ENCODE measurements at places on chromosomes 3 and 15.

DNA sequence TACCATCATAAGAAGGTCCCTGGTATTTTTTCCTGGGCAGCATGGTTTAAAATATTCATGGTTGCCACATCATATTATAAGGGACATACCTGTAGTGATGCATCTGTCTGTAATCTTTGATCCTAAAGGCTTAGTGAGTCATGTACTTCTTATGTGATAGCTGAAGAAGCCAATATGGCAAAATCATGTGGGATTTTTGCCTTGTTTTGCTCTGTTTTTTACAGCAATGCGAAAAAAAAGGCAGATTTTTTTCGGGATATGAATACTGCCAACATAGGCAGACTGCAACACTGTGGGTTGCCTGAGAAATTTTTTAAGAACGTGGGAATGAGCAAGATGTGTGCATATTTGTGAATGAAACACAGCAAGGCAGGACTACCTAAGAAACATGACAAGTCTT, 11.3 kb upstream of the PYGO1 start:
- no peak for DNase-seq

DNA sequence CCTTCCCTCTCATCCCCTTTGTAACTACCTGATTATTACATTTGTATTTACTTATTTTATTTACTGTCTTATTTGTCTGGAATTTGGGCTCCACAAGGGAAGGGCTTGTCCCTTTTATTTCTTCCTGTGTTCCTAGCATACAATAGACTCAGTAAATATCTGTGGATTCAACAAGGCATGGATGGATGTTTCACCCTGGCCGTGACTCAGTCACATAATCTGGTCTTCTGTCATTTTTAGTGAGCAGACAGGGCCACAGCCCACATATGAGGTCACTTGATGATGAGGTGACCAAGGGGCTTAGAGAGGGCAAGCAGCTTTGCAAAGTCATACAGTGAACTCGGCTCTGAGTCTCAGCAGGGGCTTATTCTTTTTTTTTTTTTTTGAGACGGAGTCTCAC, 7.8 kb upstream of the DAG1 start:
- no peak for DNase-seq

GRCh38 chr15:42203891-42204290, 4.2 kb downstream of the VPS39 start:
- no peak for DNase-seq

DNA sequence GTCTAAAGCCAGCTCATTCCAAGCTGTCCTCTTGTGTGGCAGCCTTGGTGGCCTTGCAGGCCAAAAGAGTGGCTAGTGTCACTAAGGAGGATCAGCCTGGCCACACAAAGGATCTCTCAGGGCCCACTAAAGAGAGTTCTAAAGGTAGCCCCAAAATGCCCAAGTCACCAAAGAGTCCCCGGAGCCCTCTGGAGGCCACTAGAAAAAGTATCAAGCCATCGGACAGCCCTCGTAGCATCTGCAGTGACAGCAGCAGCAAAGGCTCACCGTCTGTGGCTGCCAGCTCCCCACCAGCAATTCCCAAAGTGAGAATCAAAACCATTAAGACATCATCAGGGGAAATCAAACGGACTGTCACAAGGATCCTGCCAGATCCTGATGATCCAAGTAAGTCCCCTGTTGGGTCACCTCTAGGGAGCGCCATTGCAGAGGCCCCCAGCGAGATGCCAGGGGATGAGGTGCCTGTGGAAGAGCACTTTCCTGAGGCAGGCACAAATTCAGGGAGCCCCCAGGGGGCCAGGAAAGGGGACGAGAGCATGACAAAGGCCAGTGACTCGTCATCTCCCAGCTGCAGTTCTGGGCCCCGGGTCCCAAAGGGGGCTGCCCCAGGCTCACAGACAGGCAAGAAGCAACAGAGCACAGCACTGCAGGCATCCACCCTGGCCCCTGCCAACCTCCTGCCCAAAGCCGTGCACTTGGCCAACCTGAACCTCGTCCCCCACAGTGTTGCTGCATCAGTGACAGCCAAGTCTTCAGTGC, 33.5 kb upstream of the ALPK3 start:
- DNase-seq, result no peak

DNA sequence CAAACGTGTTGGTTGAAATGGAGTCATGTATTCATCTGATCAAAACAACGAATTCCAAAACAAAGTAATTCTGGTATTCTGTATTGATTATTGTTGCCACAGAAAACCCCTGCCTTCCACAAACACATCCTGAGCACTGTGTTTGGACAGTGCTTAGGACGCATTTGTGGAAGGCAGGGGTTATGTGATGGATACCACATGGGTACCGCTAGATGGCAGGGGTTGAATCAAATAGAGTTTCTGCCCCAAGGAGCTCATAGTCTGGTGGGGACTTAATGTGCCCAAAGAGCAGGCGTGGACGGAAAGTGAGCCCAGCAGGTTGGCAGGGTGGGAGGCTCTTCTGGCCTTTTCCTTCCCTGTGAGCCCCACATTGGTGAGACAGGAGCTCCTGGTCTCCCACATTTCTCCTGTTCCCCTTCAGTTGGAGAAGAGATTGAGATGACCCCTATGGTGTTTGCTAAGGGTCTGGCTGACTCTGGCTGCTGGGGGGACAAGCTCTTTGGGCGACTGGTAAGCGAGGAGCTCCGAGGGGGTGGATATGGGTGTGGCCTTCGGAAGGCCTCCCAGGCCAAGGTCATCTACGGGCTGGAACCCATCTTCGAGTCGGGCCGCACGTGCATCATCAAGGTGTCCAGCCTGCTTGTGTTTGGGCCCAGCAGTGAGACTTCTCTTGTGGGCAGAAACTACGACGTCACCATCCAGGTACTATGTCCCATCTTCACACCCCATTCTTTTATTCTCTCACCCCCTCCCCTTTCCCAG, 22.1 kb upstream of the SLC28A1 start:
- DNase-seq, result no peak

Data from stimulated activated CD8-positive, alpha-beta memory T cell treated with anti-CD3 and anti-CD28 coated beads, Interleukin-2, amount 100 ng/mL, for 1 hour (primary cell).